M059J (cell line): ENCODE measurements at places on chromosomes 7 and 10.

DNA sequence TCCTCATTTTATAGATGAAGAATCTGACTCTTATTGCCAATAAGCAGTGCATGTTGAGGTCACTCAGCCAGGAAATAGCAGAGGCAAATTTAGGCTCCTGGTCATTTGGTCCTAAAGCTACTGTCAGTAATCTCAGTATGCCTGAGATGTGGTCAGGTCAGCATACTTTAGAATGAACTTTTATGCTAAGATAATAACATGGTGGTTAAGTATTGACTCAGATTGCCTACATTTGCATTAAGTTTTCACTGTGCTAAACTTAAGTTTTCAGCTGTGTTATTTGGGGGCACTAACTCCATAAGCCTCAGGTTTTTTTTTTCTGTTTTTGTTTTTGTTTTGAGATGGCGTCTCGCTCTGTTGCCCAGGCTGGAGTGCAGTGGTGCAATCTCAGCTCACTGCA lies 35.9 kb upstream of the CCSER2 start:
- DNase-seq: no peak

- no peak for DNase-seq
Measured at GRCh38 chr7:106116161-106116704, 4.1 kb upstream of the SYPL1 start.

GRCh38 chr10:132115732-132116131 lies 50.0 kb downstream of the JAKMIP3 start:
- DNase-seq: peak; percentile 27

GRCh38 chr7:108367946-108368345 lies 88.3 kb downstream of the NRCAM start:
- no peak for DNase-seq

DNA sequence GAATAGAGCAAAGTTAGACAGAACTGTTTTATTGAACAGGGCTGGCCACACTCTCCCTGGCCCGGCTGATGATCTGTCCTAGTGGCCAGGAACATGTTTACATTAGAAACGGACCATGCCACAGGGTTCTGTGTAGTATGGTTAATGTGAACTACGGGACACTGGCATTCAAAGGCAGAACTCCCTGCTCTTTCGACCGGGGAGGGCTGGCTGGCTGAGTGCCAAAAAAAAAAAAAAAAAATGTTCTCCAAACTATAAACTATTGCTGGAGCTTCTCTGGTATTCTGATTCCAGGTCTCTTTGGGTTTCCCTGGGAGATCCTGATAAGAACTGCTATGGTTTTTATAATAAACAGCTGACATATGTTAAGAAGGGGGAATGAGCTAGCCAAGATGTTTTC lies 1262.6 kb upstream of the SORCS1 start:
- DNase-seq: peak; percentile 44

DNA sequence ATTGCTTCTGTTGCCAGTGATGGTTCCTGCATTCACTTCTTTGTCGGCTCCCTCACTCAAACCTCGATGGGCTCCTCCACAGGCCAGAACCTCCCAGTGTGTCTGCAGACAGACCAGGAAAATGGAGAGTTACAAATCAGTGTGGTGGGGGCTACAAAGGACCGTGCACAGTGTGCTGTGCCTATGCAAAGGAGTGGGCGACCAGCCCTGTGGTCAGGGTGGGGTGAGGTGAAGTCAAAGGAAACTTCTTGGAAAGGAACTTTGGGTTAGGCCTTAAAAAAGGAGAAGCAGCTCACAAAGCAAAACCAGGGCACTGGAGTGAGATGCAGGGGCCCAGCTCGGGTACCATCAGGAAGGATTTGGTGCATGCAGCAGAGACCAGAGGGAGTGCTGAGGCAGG lies 304.3 kb upstream of the ZMIZ1 start:
- no peak for DNase-seq

DNA sequence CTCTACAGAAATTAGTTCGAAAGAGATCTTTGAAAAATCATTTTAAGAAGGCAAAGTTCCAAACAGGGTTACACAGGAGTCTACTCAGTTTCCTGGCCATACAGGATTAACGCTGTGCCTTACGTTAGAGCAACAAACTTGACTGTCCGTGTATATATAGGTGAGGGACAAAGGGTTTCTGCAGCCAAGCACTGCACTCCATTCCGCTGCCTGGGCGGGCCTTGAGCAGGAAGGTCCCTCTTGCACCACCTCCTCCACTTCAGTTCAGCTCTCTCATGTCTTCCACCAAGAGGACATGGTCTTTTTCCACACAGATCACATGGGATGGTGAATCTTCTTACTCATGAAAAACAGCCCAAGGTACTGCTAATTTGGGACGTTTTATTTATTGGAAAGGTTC lies 43.2 kb downstream of the MCMBP start:
- DNase-seq: no peak

DNA sequence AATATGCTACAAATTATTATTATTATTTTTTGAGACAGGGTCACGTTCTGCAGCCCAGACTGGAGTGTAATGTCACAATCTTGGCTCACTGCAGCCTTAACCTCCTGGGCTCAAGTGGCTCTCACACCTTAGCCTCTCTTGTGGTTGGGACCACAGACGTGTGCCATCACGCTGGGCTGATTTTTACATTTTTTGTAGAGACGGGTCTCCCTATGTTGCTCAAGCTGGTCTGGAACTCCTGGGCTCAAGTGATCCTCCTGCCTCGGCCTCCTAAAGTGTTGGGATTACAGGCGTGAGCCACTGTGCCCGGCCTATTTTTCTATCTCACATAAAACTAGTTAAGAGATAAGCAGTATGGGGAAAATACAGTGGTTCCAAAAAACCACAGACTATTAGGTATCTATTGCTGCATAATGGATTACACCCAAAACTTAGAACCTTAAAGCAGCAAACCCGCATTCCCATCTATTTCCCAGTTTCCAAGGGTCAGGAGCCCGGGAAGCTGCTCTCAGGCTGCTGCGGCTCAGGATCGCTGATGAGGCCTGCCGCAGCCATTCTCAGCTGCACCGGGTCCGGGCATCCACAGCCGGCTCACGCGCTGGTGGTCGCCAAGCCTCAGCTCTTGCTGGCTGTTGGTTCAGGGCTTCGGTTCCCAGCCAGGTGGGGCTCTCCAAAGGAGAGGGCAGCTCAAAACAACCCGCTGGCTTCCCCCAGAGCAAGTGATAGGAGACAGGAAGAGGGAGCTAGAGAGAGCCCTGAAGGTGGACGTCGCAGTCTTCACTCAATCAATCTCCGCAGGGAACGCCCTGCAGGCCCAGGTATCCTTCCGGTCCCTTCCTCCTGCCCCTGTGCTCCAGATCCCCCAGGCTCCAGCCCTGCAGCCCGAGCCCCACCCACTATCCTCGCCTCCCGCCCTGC lies 128.2 kb downstream of the UBE2H start:
- DNase-seq: peak; percentile 79

DNA sequence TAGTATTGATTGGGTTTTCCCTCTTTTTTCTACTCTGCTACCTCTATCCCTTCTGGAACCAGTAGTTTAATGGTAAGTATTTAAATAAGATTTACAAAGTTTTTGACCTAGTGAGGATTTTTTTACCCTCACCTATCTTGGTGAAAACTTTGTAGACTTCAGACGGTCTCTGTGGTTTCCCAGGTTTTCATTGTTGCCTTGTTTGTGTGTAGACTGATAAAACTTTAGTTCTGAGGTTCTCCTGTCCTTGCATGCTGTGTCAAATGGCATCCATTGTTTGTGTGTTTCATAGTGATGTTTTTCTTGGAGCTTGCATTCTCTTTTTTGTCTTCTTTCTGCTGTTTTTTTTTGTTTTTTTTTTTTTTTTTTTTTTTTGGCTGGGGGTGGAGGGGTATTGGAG lies 22.6 kb downstream of the ZNRF2 start:
- DNase-seq: no peak

- DNase-seq: no peak
Measured at GRCh38 chr10:92757711-92758104, 68.0 kb downstream of the HHEX start.

GRCh38 chr7:53800746-53801145 lies 741.4 kb upstream of the VSTM2A start:
- DNase-seq: peak; percentile 29

DNA sequence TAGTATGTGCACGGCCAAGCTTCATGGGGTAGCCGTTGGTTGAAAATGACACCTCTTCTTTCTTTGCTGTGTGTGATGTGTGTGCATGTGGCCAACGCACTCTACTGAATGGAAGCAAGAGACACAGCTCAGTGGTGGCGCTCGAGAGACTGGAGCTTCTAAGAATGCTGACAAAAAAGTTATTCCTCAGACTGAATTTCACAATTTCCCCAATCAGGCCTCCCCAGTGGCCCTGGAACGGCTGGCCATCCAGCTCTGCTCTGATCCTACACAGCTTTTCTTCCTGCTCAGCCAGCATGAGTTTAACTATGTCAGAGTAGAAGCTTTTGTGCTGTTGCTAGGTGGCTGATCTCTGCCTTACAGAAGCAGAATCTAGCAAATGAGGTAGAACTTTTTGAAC lies 186.7 kb upstream of the PLXDC2 start:
- DNase-seq: no peak

- no peak for DNase-seq
Measured at GRCh38 chr7:20991544-20991943, 204.9 kb upstream of the SP8 start.

GRCh38 chr10:124306922-124307371 lies 111.8 kb downstream of the OAT start:
- DNase-seq: peak; percentile 20

GRCh38 chr10:33093362-33093761 lies 135.3 kb upstream of the ITGB1 start:
- DNase-seq: no peak

DNA sequence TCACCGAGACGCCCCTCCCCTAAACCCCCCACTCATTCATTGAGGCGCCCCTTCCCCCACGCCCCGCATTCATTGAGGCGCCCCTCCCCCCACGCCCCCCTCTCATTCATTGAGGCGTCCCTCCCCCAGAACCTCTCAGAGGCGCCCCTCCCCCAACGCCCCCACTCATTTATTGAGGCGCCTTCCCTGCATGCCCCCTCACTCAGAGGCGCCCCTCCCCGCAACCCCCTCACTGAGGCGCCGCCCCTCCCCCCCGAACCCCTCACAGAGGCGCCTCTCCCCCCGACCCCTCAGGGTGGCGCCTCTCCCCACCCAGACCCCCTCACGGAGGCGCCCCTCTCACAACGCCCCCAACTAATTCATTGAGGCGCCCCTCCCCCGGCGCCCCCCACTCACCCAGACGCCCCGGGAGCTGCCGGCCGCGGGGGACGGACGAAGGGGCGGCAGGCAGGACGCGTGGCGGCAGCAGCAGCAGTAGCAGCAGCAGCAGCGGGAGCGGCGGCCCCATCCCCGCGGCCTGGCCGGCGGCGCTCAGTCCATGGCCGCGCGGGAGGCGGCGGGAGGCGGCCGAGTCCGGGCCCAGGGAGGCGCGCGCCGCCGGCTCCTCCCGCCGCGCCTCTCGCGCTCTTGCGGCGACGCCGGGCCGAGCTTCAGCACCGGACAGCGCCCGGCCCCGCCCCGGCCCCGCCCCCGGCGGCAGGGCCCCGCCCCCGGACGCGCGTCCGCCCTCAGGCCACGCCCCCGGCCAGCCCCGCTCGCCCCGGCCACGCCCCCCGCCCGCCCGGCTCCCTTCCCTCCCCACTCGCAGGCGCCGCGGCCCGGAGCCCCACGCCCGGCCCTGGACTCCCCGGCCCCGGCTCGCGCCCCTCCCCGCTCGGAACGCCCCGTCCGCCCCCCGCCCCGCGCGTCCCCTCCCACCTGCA lies at the start of gene PTPRN2:
Gene PTPRN2, minus strand, starts transcription at position 662 of the 923 bp plus-strand sequence.
- no peak for DNase-seq

GRCh38 chr7:155851892-155852291 lies 39.6 kb upstream of the SHH start:
- no peak for DNase-seq

DNA sequence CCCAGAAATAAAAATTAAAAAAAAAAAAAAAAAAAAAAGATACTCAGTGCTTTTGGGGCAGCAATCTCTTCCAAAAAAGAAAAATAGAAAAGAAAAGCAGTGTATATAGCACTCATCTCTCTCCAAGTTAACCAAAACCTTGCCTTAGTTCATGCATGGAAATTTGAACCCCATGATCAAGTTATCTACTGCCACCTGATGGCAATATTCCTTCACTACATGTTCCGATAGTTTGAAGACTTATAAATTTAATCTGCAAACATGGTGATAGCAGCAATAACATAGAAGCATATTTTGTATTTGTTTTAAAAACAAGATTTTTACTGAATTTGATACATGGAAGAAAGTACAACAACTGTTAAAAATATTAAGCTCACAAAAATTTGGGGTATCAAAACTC lies 48.6 kb upstream of the SLIT1 start:
- peak; percentile 38 for DNase-seq

GRCh38 chr10:91201213-91201996 lies 19.1 kb upstream of the PCGF5 start:
- peak; percentile 21 for DNase-seq

DNA sequence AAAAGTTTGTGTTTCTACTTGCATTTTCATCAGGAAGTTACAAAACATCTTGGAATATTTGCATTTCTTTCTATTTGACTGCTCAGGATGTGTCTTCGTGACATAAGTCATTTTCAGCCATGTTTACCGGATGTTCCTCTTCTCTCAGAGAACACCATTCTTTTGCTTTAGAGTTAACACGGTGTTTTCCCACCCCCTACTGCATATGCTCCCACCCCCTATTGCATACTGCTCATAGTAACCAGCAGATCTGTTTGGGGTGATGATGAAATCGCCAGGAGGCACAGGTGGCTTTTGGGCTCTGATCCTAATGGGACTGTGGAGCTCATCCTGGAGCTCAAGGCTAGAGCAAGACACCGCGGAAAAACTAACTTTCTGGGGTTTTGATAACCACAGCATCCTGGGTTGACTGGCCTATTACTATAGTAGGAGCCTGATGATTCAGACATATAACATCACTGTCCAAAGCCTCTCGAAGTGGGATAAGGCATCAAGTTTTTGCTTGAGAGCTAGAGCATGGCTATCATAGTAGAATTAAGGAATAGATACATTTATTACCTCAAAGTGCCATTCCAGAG lies 65.1 kb upstream of the BET1 start:
- peak; percentile 38 for DNase-seq

DNA sequence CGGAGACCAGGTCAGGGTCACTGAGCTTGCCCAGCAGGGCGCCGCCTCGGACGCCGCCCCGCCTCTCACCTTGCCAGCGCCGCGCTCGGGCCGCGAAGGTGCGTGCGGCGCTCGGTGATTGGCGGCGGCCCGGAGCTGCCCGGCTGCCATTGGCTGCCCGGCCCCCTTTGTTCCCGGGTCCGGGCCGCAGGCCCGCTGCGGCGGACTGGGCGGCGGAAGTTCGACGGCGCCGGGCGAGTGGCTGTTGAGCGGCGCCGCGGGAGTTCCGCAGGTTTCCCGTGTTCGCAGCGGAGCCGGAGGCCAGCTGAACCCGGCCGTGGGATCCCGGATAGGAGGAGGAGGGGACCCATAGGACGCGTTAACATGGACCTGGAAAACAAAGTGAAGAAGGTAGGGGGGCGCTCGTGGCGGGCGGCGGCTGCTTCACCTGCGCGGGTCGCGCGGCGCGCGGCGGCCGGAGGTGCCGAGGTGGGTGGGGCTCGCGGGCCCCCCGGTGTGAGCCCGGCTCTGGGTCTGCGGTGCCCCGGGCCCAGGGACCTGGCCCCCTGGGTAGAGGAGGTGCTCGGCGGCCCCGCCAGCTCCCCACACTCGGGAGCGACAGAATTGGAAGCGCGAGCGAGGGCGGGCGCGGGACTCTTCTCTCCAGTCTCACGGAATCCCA lies at the start of gene TES:
Gene TES, plus strand, starts transcription at position 195 of the 661 bp plus-strand sequence. Its CDS starts 169 bp downstream, at position 364.
- no peak for DNase-seq

GRCh38 chr7:155741805-155742204 lies 70.5 kb downstream of the SHH start:
- DNase-seq: no peak

- no peak for DNase-seq
Measured at GRCh38 chr7:33882040-33882837, 23.1 kb upstream of the BMPER start.

- no peak for DNase-seq
Measured at GRCh38 chr7:151008511-151009323, 15.6 kb downstream of the ATG9B start.
